ENCODE measurements at places on chromosomes 16 and 17.

DNA sequence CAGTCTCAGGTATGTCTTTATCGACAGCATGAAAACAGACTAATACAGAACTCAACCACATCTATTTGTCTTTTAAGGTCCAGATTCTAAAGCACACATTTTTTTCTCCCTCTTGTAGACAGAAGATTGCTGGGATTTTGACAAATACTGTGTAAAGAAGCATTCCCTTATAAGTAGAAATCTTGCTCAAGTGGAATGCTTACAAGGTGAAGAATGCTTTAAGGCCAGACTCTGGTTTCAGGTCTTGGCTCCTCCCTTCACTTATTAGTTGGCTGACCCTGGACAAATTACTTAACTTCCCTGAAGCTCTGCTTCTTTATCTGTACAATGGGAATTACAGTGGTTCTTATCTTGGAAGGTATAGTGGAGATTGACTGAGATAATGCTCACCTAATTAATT is 242.3 kb upstream of the IRX5 start:
- DNase-seq, result no peak

DNA sequence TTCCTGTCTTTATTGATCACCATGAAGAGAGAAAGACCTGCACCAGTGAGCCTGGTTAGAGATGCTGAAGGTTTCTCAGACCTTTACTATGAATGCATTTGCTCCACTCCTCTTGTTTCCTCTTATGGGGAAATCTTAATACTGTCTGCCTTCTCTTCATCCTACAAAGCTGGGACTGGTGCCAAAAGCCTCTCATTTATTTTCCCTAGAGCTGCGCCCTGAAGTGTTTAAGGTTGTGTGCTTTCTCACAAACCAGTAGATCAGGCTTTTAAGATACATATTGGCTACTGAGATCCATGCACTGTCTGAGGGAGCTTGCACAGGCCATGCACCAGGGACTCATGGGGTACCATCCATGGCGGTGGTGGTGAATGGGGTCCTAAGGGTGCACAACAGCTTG is 286.1 kb upstream of the PMFBP1 start:
- DNase-seq, result no peak

DNA sequence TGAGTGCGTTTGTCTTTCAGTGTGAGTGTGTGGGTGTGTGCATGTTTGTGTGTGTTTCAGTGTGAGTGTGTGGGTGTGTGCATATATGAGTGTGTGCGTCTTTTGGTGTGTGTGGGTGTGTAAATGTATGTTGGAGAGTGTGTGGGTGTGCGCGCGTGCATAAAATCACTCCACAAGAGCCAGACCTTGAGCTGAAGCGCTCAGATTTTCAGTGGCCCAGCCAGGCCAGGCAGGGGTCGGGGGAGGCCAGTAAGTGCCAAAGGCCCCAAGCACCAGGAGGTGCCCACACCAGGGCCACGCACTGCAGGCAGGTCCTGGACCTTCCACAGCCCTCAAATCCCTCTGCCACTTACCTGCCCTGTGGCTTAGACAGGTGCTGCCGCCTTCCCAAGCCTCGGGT is 184.0 kb downstream of the SOX9 start:
- DNase-seq, result no peak

- no peak for DNase-seq
Measured at GRCh38 chr17:37221865-37222264, 153.9 kb upstream of the C17orf78 start.

GRCh38 chr17:79006046-79006445 is 3.5 kb downstream of the CANT1 start:
- no peak for DNase-seq

- no peak for DNase-seq
Measured at GRCh38 chr16:68400083-68400923, 48.0 kb downstream of the SMPD3 start.

DNA sequence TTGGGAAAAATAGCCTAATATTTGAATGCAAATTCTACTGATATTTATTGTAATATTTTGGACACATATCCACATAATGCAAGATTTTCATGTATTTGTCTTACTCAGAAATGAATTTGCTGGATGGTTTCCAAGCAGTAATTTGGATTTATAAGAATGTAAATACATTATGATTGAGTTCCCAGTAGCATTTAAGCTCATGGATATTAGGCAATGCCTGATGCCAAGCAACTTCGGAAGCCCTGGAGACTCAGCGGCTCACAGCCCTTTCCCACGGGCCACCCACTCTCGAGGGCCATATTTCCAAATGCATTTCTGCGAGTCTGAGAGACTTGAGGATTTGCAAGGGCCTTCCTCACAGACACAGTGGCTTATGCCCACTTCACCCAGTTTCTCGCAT is 62.1 kb upstream of the MYOCD start:
- no peak for DNase-seq

DNA sequence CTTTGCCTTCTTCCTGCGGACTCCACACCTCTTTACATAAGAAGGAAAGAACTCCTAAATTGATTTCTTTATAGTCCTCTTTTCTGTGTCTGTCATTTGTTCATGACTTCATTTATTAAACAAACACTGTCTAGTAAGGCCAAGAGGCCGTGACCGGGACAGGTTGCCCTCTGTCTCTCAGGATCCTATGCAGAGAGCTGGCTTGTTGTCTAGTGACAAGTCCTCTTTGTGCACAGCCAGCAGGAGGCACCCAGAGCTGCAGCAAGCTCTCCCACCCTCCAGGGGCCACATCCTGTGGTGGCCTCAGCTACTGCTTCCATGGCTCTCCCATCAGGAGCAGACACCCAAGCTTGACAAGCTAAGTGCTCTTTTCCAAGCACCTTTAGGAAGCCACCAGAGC is 50.6 kb downstream of the PLD6 start:
- DNase-seq, result no peak

- DNase-seq, result no peak
Measured at GRCh38 chr17:60154616-60155426, 5.0 kb downstream of the CA4 start.
